ENCODE measurements at places on chromosomes 7 and 10.
A peak's percentile ranks its signal among the peaks of the same experiment; 100 is the strongest.

GRCh38 chr7:151110941-151111645, 24.8 kb downstream of the AGAP3 start:
- peak; percentile 55 for DNase-seq

DNA sequence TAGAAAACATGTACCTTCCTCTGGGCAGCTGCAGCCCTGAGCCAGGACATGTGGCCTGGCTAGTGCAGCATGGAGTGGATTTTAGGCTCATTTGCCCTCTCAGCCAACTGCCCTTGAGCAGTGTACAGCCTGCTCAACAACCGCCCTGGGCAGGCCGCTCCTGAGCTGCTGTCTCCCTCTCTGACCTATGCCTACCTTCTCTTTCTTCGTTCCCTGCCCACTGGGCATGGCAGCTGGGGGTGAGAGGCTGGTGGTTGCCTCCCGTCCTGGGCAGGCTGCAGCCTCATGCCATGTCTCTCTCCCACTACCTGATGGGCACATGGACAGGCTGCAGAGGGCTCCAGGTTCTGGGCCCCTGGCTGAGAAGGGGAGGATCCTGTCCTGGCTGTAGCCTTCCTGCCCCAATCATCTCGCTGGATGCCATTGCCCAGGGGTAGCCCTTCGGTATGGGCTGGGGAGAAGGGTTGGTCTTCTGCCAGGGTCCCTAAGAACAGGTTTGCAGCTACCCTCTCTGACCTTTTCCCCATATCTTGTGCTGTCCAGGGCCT, 97.3 kb downstream of the NEURL1 start:
- no peak for DNase-seq

- no peak for DNase-seq
These were observed 173.3 kb downstream of the PDE1C start for GRCh38 chr7:31896925-31897324.

- no peak for DNase-seq
These were observed 38.4 kb downstream of the VSTM4 start for GRCh38 chr10:49076741-49077521.

DNA sequence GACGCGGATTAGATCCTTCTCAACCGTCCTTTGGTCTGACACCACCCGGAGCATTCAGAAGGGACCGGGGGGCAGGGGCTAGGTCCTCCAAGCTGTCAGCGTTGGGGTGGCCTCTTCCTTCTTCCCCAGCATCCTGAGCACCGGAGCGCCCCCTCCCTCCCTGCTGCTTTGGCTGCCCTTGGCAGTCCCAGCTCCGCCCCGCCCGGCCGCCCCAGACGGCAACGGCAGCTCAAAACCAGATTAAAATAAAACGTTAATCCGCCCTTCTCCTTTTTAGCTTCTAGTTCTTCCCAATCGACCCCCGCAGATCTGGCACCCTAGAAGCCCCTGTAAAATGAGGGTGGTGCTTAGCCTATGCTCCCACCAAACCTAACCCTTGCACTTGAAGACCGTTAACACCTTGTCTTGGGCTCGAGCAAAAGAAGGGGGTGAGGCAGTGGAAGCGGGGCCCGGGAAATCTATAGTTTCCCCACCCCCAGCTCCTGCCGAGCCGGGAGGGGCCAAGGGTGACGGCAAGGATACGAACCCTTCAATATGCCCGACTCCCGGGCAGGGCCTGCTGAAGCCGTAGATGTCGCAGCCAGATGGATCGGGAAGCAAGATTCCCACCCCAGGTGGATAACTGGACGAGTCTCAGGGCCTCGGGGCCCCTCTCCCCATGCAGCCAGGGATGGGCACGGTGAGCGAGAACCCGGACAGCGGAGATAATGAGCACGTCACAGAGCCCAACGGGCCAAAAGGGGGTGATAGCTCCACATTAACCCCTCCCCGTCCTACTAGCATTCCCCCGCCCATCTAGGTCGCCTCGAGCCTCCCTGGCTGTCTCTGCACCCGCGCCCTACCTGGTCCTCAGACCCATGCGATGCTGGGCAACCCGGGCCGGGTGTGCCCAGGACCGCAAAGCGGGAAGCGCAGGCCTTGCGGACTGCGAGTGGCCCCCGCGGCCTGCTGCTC, 169.7 kb downstream of the NRF1 start:
- no peak for DNase-seq

GRCh38 chr7:14902589-14903067, at the start of gene DGKB:
Gene DGKB (minus strand): TSS chr7:14902751.
- no peak for DNase-seq

GRCh38 chr7:125118444-125118843, 188.8 kb upstream of the POT1 start:
- no peak for DNase-seq

GRCh38 chr7:636396-636795, 90.1 kb upstream of the DNAAF5 start:
- peak; percentile 29 for DNase-seq

GRCh38 chr7:88003581-88003980, 69.5 kb downstream of the ADAM22 start:
- no peak for DNase-seq

DNA sequence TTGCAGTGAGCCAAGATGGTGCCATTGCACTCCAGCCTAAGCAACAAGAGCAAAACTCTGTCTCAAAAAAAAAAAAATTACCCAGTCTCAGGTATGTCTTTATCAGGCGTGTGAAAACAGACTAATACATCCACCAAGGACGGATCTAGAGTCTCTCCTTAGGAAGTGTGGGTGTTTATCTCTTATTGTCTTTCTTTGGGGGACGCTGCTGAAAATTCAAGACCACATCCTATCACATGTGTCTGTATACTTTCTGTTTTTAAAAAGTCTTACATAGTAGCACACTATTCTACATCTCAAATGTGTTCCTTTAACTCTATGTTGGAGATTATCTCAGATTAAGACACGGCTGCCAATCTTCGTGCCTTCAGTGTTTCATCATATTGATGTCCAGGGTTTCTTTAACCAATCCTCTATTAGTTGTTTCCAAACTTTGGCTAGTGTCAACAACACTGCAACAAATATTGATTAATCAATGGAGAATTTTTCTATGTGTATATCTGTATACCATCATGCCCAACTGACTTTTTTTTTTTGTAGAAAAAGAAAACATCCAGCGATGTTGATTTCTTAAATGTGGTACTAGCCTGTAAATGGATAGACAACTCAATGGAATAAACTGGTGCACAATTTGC, 92.3 kb upstream of the KDM7A start:
- no peak for DNase-seq

- peak; percentile 68 for DNase-seq
These were observed 217.9 kb downstream of the SFMBT2 start for GRCh38 chr10:7192831-7193361.

- DNase-seq: no peak
These were observed 11.3 kb upstream of the SMURF1 start for GRCh38 chr7:99155211-99155610.

Data from activated T-helper 1 cell treated with anti-CD3 and anti-CD28 coated beads, Interleukin-12 subunit alpha, Interleukin-12 subunit beta, Interleukin-2, Interleukin-4 antibody, amounts not matched to agents 30 ng/mL and 10 ng/mL and 1 ng/mL, durations not matched to agents 14 hours and 24 hours and 36 hours (primary cell).